ENCODE measurements at places on chromosomes 3 and 15.

- no peak for DNase-seq
These were observed 3.6 kb downstream of the ATXN7 start for GRCh38 chr3:63867225-63867624.

DNA sequence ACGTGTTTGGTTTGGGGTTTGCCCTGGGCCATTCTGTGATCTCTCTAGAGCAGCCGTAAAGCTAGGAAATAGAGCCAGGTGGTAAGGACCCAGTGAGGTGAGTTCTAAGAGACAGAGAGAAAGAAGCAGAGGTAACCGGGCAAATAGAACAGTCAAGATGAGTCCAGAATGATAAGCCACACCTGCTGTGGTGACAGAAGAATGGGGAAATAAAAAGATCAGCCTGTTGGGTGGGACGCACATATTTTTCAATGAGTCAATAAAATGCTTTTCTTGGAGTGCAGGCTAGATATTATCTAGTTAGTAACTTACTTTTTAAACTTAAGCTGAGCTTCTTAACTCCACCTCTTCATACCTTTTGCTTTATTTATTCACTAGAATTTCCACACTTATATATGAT lies 135.0 kb downstream of the NFKBIZ start:
- no peak for DNase-seq

DNA sequence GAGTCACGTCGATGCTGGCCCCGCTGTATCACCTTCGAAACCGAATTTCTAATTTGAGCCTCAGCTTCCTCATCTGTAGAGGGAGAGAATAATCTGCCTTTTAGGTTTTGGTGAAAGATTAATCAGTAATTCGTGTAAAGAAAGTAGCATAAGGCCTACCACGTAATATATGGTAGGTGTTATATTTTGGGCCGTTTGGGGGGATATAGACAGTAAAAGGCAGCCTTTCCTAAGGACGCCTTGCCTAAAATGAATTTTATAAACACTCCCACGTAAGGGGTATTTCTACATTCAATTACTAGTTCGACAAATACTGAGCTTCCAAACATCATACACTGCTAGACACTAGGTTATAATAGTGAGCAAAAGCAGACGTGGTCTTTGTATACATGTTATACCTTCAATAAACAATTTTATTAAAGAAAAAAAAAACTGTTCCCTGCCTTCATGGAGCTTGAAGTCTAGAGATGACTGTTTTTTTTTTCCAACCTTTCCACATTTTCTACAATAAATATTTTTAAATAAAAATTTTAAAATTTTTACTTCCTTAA lies 737 bp downstream of the JAGN1 start:
- DNase-seq, result no peak

GRCh38 chr15:94272251-94272898 lies 41.0 kb downstream of the MCTP2 start:
- DNase-seq, result no peak

DNA sequence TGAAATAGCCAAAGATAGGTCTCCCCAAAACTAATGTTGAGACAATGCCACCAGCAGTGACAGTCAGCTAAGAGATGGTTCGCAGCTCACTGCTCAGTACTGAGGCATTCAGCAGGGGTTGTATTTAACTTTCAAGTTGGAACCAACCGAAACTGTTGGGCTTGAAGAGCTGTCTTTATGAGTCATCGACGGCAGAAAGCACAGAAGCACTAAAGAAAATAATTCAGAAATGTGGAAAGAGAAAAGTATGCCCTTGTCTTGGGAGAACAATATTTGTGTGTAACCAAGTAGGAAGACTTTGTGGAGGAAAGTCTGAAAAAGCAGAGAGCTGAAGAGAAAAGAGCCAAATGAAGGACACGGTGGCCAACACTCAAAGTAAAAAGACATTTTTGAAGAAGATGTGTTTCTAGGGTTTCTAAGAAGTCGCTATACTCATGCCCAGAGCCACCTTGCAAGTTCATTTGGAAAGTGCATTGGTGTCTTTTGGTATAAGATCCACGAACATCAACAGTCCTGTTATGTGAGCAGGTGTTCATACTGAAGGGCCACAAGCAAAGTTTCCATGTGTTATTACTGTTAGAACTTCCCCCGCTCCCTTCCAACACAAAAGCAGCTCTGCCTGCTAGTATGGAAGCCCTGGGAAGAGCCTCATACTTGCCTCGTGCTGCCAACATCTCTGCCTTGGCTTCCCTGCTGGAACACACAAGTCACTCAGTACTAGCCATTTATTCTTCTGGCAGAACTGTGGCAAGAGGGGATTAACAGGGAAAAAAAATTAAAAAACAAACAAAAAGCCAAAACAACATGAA lies 4.1 kb upstream of the RARB start:
- DNase-seq, result no peak

DNA sequence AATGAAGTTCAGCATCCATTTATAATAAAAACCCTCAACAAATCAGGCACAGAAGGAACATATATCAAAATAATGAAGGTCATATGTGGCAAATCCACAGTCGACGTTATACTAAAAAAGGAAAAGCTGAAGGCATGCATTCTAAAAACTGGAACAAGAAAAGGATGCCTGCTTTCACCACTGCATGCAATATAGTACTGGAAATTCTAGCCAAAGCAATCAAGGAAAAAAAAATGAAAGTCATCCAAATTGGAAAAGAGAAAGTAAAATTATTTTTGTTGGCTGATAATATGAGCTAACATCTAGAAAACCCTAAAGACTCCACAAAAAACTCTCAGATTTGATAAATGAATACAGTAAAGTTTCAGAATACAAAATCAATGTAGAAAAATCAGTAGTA lies 1123.2 kb downstream of the TBL1XR1 start:
- no peak for DNase-seq

DNA sequence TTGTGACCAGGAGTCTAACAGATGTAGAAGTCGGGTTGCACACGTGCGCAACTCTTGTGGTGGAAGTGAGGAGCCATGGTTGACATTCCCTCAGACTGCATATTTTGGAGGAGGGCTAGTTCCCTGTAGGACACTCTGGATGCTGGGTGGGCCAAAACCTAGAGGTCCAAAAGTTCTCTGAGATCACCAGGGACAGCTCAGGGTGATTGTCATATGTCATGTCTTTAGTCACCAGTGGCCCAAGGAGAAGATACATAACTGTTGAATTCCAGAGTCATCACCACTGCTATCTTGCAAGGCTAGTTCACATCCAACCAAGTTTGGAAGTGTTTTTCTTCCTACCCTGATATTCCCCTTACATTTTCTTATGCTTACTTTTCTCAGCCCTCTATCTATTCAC lies 95.2 kb upstream of the C3orf80 start:
- no peak for DNase-seq

GRCh38 chr3:84987706-84988504 lies 29.1 kb downstream of the CADM2 start:
- no peak for DNase-seq

DNA sequence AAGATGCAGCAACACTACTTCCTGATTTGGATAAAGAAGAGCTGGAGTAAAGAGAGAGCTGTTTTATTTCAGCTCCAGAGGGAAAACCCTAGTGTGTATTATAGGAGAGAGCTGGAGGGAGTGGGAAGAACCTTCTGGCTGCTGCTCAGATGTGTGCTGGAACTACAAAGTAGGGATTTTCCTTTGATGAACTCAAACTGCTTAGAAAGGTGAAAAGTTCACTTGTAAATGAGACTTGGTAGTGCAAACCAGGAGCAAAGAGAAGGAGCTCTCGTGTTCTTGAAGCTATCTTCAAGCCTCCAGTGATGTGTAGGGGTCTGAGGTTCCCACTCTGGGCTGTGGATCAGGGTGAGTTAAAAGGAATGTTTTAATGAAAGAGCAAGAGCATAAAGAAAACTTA lies 110.4 kb downstream of the EDEM1 start:
- DNase-seq, result no peak

- DNase-seq, result no peak
These were observed 40.8 kb upstream of the MED12L start for GRCh38 chr3:151044706-151045105.

DNA sequence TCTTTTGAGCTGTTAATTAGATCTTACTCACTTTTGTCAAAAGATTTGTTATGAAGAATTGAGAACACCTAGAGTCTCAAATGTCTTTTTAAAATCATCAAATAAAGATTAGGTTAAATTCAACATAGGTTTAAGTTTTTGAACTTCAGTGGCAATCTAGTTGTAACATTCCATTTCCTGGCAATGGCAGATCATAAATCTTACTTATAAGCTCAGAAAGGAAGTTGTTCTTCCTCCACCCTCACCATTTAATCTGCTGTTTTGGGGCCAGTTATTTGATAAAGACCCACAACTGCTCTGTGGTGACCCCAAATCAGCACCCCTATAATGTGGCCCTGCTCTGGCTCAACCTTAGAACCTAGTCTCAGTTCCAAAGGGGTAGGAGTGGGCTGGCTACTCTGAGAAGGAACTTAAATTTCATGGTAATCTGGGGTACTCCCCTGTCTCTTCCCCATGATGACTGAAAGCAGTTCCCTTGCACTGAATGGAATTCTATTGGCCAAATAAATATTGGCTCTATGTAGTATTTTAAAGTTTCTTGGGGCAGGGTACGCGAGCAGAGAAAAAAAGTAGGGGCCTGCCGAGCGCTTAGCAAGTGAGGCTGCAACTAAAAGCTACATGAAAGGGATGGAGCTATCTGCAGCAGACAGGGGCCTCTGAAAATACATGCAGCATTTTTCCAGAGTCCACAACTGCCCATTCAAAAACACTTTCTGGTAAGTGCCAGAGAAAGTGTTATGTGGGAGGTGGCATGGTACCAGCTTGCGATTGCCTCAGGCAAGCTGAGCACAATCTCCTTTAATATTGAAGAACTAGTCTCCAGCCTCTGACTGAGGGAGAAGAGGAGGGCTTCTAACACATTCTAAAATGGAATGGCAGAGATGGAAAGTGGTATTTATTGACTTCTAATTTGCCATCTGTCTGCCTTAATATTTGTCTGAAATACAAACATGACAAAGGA lies 103.6 kb upstream of the RASGRP1 start:
- DNase-seq, result no peak

GRCh38 chr3:140091143-140091542 lies 156.2 kb downstream of the CLSTN2 start:
- DNase-seq, result no peak

- DNase-seq, result no peak
These were observed 2.0 kb upstream of the MELTF start for GRCh38 chr3:197031315-197032285.

DNA sequence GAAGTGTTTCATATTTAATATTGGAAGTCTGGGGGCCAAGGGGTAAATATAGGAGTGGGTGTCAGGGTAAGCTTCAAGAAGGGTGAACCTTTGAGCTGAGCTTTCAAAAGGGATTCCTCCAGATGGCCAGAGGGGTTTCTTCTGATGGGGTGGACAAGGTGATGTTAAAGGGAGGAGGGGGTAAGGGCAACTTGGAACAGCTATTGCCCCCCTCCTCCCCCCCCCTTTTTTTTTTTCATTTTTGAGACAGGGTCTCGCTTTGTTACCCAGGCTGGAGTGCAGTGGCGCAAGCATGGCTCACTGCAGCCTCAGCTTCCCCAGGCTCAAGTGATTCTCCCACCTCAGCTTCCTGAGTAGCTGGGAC lies 2.1 kb upstream of the TTLL3 start:
- DNase-seq, result no peak

DNA sequence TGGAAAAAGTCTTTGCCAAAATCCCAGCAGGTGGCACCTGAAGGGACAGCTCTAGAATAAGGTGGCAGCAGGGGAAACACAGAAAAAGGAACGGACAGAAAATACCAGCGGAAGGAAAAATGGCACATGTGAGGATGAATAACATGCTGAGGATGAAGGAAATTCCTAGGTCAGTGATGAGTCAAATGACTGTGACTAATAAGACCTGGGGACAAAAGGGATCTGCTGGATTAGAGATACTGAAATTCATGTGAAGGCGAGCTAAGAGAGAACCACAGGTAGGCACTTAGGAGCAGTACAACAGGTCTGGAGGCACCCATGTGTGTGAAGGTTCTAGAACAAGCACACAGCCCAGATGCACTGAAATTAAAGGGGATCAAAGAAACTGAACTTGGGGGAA lies 482.5 kb downstream of the FOXP1 start:
- DNase-seq, result no peak

DNA sequence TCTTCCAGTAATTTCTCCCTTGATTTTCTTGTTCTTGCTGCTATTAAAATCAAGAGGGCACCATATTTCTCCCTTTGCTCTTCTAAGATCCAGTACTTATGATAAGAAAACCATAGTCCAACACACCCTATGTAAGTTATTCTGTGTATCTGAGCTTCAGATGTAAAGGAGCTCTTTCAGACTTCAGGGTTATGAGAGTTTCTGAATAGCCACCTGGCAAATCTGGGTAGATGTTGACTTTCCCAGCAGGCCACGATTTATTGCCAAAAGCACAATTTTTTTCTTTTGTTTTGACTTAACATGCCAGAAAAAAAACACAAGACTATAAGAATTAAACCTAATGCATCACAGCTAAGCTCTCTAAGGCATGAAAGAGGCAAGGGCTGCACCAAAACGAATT lies 1045.0 kb downstream of the FHIT start:
- no peak for DNase-seq

DNA sequence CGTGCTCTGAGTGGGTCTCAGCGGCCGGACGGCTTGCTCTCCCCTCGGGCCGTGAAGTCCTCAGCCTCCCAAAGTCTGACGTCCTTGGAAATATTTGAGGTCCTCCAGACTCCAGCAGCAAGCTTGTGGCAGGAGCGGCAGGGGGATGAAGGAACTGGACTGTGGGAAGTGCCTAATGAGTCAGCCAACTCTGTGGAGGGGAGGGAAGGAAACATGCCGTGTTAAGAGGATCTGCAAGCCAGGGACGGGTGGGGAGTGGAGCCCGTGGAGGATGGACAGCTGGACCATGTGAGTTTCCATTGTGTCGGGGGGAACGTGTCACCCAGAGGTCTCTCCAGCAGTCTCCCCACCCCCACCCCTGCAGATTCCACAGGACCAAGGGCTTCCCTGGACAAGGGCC lies 39.4 kb upstream of the IDH2 start:
- no peak for DNase-seq

DNA sequence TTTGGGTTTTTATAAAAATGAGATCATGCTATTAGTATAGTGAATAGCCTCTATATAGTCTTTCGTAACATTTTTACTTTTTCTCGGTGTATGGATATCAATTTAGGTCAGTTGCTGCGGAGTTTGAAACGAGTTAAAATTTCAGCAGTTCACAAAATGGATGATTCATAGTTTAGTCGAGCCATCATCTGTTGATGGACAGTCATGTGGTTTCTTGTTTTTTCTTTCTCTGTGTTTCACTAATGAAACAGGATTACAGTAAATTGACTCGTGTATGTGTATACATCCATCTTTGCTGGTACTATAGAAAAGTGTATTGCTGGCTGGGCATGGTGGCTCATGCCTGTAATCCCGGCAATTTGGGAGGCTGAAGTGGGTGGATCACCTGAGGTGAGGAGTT lies 106.8 kb downstream of the IGF1R start:
- DNase-seq, result no peak

GRCh38 chr3:64438066-64438465 lies 212.8 kb upstream of the PRICKLE2 start:
- DNase-seq, result no peak

- no peak for DNase-seq
These were observed 1.9 kb downstream of the FSD2 start for GRCh38 chr15:82803793-82804574.
